Sigmoid colon (tissue), 7 donors: ENCODE measurements at places on chromosomes 5 and 9. TPM values are rescaled to one million over a fixed set of nuclear protein-coding genes. Genes with fewer than 3 reads are reported as not detected.

DNA sequence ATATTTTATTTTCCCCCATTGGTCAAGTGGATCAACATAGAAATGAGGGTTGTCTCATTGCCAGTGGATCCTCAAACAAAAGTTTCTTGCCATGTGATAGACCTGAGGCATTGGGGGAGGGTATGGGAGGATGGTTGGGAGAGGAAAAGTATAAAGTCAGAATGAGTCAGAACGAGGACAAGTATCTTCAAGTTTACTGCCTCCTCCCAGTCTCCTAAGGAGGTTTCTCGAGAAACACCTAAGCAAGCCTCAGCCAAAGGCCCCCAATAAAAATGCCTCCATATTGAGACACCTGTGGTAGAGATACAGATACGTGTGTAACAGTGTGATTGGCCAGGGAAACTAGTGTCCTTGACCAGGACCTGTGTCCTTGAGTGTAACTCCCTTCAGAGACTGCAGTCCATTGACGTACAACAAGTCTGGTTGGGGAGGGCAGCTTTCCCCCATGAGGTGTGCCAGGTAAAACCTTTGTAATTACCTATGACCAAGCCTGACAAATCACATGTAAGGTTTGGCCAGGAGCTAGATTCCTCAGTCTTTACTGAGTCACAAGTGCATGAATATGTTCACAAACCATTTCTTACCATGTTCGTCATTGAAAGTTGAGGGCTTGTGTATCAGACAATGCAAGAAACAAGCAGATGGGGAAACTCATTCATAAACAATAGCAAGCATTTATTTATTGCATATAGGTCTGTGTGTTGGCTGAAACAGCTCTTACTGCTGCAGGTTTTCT is 198.6 kb upstream of the SH3GL2 start:
- DNase-seq = no peak

- no peak for DNase-seq
These were observed 2.1 kb downstream of the RPL7A start for GRCh38 chr9:133349965-133350616.

PHF24 gene
- total RNA-seq = 0.68 TPM

CPEB4 gene
- total RNA-seq = 27.8 TPM

- no peak for DNase-seq
These were observed 147.9 kb upstream of the TBCA start for GRCh38 chr5:77924081-77924480.
